ENCODE measurements at places on chromosomes 7 and 10.

- no peak for DNase-seq
Observed at GRCh38 chr10:6995341-6995740, 415.3 kb upstream of the PRKCQ start.

DNA sequence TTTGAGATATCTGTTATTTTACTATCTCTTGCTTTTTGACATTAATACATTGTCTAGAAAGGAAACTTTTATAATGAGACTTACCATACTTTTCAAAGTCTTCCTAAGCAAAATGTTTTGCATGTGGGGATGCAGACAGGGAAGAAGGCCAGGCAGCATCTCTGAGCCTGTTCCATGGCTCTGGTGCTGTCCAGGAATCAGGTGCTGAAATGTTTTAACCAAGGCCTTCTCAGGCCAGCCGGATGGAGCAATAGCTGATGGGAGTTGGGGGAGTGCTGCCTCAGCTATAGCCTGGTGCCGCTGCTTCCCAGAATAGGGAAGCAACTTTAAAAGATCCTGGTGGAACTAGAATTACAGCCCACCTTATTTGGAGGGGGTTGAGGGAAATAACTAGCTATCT, 38.5 kb downstream of the CRTAC1 start:
- no peak for DNase-seq

GRCh38 chr7:131550846-131551245, 5.6 kb downstream of the PODXL start:
- DNase-seq = no peak

- no peak for DNase-seq
Observed at GRCh38 chr7:138292951-138293350, 167.1 kb upstream of the TRIM24 start.

- no peak for DNase-seq
Observed at GRCh38 chr10:132946311-132946710, 3.9 kb upstream of the CFAP46 start.

DNA sequence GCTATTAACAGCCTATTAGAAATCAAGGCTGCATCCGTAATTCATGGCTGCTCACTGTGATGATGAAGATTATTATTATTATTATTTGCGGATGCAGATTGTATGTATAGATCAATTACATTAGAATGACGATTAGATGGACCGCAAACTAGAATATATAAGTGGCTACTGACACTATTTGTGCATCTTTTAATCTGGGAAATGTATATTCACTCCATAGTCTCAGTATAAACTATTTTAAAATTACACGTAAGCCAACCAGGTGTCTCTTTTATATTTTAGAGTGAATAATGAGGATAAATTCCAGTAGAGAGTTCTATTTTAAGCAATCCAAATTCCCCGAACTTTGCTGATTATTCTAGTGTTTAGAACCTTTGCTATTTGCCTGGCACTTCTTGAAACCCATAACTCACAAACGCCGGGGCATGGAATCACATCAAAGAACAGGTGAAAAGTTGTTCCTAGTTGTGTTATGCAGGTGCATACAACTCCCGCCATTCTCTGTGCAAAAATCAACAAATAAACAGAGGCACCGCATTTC, 509 bp upstream of the ING3 start:
- no peak for DNase-seq

GRCh38 chr10:35208949-35209613, 82.4 kb downstream of the CREM start:
- DNase-seq = no peak

GRCh38 chr7:17580141-17580540, 281.7 kb downstream of the AHR start:
- DNase-seq = no peak

GRCh38 chr7:22039670-22040069, 94.0 kb upstream of the CDCA7L start:
- no peak for DNase-seq

DNA sequence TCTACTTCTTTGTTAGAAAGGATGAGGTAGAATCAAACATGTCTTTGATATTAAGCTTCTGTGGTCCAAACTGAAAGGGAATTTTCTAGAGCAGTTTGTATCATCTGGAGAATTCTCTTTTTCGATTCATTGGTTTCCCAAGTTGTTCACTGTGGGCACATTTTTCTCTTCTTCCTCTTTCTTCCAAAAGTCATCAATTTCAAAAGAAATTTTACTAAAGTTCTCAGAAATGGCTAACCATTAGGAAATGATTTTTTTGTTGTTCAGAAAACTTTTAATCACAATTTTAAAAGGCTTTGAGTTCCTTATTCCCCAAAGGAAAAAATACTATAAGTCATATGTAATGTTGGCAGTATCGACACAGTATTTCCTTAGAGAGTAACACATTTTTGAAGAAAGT, 28.3 kb upstream of the CCDC6 start:
- no peak for DNase-seq

- DNase-seq = no peak
Observed at GRCh38 chr7:116630357-116630756, 41.6 kb upstream of the MET start.

DNA sequence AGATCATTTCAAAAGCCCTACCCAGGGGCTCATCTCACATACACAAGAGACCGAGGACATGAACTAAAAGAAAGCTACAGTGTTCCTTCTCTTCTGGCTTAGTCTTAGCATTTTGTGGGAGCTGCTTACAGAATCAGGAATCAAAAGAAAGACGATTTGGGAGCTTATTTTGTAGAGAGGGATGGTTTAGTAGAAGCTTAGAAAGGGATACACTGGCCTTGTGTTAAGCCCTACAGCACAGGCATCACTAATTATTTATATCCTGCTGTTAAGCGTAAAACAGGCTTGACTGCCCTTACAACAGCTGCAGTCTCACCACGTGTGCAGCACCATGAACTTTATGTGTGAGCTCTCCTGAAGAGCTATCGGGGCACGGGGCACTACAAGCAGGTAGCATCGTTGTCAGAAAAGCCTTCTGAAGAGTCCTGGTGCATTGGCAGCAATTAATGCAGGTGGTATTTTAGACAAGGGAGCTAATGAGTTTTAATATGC, 798.3 kb downstream of the NXPH1 start:
- no peak for DNase-seq

GRCh38 chr7:2732959-2733584, 45.1 kb downstream of the AMZ1 start:
- no peak for DNase-seq

DNA sequence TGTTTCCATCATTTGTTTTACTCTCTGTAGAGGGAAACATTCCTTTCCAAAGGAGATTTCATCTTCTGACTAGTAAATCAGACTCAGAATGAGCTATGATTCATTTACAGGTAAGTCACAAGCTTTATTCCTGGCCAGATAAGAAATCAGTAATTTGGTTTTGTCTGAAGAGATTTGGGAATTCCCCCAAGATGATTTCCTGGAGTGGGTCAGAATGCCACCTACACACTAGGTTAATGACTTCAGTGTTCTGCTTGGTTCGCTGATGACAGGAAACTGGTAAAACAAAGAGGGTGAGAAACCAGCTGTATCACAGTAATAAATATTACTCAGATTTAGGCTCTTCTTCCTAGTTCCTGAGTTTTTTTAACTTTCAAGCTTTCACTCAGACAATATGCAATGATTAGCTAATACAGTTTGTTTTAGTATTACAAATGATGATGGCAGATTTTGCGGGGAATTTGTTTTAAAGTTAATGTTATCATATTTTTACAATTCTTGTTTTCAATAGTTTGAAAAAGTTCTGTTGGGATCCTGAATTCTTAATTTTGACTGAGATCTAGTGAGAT, 8.3 kb upstream of the ASZ1 start:
- DNase-seq = no peak

GRCh38 chr10:92790440-92790839, 57.9 kb upstream of the EXOC6 start:
- no peak for DNase-seq

- DNase-seq = peak; percentile 95
Observed at GRCh38 chr10:100998183-100998990, 1.2 kb upstream of the LZTS2 start.

DNA sequence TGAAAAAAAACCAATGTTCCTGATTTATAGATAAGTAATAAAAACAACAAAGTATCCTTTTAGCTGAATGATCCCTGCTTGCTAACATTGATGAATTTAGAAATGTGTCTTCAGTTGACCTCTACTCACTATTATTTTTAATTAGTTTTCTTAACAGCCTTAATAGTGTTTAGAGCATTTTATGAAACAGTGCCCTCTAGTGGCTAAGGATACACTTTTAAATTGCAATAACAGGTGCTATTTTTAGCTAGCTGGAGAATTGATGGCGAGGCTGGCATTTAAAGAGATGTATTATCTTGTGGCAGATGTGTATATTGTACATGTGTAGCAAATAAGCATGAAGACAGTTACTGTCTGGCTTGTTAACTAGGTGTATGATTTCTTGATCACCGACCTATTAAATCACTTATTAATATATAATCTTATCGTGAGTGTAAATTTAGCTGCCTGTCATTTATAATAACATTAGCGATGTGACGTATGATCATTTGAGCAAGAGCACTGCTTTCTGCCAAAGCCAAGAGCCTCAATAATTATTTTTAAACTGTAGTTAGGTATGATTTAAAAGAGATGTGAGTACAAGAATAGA, 451.9 kb downstream of the DPP6 start:
- peak; percentile 71 for DNase-seq

DNA sequence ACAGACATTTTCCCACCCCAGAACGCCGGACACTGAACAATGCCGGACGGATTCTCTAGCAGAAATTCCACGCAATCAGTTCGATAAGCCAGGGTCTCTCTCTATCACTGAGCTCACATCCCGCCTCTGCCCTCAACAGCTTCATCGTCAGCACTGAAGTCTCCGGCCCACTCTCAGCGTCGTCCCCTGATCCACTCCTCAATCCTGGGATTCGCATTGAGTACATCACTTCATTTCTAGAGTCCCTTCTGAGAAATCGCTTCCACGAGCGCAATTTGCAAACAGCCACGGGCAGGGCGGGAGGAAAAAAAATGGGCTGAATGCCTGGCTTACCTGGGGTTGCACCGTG, 365 bp downstream of the YME1L1 start:
- peak; percentile 15 for DNase-seq

GRCh38 chr10:131771634-131772358, 129.0 kb upstream of the PPP2R2D start:
- DNase-seq = no peak

DNA sequence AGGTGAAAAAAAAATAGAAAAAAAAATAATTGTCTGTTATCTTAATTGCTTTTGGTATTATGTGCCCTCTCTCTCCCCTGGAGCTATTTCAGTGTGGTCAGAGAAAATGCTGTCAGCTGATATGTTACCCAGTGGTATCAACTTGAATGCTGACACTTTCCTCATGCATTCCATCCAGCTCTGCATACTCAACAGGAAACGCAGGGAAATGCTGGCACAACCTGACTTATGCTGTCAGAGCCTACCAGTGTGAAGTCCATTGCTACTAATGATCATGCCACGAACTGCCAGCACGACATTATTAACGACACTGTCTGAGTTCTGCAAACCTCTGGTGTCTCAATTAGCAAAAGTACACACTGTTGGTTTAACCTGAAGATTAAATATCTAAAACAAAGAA, 182.8 kb downstream of the ZWINT start:
- no peak for DNase-seq

- DNase-seq = no peak
Observed at GRCh38 chr7:82615527-82615926, 171.9 kb upstream of the CACNA2D1 start.

DNA sequence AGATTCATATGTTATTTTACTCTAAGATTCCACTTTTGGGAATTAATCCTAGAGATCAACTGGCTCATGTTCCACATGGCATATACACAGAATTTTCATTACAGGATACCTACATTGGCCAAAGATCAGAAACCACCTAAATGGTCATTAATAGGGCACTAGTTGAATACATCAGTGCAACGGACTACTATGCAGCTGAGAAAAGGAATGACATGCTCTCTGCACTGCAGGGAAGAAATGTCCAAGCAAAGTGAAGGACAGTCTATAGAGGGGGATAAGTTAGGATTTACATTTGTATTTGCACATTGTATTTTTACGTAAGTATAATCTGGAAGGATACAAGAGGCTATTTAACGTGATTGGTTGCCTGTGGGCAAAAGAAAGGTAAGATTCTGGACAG, 67.7 kb upstream of the PRLHR start:
- DNase-seq = no peak
